ENCODE measurements at places on chromosomes 4 and X. TPM values are rescaled to one million over a fixed set of nuclear protein-coding genes. Genes with fewer than 3 reads are reported as not detected.

The CT55 gene
- total RNA-seq: not detected

The LINC00632 gene
- 0.07 TPM for total RNA-seq

The SHROOM2 gene
- total RNA-seq: not detected

The NEUROG2 gene
- 0.10 TPM for total RNA-seq

The USP17L17 gene
- total RNA-seq: not detected

The PDZD4 gene
- total RNA-seq: 1.2 TPM

The GYPE gene
- total RNA-seq: 0.29 TPM

The TCEAL5 gene
- total RNA-seq: not detected

DNA sequence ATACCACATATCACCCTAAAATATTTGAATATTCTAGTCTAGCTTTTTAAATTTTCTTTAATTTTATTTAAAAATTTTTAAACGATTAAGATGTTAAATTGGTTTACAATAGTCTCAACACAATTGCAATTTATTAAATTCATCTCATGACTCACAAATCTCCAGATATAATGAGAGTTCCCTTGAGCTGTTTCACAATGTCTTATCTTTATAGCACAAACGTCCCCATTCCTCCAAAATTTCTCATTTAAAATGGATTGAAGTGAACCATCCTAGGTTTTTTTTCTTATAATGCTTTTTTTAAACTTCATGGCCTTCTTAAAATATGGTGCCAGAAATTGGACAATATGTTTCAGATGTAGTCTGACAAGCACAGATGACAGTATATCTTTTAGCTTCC lies 204.4 kb downstream of the GABRB1 start:
- DNase-seq: no peak

- DNase-seq: no peak
Measured at GRCh38 chrX:63657821-63658220, 127.2 kb downstream of the ARHGEF9 start.

DNA sequence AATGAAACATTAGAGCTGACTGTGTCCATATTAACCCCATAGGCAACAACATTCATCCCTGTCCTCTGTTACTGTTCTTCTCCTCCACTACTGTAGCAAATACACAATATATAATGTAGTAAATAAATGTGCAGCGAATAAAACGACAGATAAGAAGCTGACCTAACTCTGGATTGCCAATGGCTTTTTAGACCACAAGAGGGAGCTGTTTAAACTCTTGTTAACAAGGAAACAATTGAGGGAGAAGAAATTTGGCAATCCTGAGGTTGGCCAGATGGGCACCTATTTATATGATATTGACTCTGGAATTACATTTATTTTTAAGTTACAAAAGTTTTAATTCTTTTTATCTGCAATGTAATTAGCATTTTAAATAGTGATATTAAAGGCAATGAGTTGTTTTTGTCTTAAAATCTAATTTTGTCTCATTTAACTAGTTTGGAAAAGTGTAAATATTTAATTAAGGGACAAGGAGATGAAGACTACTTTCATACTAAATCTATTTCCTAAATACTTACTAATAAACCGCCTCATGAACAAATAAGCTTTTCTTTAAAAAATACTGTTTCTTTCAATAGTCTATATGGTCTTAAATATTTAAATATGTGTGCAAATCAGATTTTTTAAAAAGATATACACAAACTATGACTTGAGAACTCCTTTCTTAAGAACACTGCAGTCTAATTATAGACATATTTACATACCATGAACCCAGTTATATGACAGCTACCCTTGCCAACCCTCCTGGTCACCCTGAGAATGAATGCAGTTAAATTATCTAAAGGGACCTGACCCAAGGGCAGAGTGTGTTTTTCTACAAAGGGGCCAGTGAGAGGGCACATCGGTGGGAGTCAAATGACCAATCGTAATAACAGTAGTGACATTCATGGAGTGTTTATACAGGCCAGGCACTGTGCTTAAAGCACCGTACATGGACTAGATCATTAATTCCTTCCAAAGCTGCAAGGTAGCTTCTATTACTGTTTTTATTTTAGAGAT lies 52.9 kb upstream of the HPF1 start:
- DNase-seq: no peak

DNA sequence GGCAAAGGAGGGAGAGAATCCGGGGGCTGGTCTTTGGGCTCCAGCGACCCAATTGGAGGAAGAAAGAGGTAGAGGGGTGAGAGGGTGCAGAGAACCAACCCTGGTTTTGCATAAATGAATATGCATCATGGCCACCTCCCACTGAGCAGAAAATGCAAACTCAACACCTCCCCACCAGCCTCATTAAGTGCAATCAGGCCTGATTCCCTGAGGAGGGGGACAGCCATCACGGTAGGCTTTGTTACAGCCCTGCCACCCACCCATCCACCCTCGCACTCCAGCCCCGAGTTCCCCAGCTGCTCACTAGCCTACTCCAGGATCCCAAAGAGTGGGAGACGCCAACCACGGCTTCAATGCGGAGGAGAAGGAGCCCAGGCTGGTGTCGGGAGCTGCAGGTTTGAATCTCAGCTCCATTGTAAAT lies 48.3 kb upstream of the MAN2B2 start:
- DNase-seq: no peak

DNA sequence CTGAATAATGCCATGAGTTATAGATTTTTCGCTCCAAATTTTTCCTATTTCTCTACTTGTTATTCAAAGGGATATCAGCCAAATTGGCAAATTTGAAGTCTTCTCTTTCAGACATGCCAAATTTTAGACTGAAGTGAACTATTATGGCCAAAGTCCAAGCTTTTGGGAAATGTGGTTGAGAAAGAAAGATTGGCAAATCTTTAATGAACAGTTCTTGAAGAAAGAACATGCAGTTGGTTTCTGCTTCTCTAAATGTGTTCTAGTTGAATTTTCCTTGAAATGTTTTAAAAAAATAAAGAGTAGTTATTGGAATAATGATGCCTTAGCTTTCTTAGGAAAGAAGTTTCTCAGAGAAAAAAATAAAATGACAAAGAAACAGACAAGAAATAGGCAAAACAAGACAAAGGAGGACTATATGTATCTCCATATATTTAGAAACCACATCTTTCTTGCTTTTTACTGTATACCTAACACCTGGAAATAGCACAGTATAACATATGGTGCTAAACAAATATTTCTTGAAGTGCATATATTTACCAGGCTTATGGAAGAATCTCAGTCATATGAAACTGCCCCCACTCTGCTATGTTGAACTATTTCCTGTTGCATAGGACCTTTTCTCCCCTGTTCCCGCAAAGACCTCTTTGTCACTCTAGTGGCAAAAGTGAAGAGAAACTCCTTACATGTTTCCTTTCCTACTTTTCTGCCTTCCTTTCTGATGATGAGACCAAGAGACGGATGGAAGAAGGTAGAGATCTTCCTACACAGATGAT lies 250.0 kb downstream of the ARHGAP24 start:
- DNase-seq: no peak

- no peak for DNase-seq
Measured at GRCh38 chr4:89298155-89298554, 9.4 kb downstream of the GPRIN3 start.

DNA sequence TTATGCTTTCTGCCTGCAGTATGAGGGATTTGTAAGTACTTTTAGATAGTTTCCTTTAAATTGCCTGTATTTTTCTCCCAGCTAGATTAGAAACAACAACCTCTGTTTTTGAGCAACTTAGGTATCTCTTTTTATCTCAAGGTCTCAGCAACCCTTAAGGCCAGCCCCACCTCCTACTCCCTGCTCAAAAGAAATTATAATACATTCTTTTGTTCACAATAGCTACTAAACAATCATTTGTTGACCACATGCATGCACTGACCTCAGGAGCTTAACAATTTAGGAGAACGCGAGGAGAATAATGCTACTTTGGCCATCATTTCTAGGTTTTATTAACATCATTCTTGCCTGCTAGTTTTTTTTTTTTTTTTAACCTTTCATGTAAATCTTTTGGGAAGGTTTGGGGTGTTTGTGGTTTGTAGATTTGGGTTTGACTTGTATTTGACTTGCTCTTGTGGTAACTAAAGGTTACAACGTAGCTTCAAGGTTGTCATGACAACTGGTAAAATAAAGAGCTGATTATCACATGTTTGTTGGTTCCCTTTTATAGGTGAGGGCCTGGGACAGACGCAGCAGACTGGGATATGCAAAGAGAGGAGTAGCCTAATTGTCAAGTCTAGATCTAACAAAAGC lies 145.4 kb upstream of the PLAC1 start:
- DNase-seq: no peak

DNA sequence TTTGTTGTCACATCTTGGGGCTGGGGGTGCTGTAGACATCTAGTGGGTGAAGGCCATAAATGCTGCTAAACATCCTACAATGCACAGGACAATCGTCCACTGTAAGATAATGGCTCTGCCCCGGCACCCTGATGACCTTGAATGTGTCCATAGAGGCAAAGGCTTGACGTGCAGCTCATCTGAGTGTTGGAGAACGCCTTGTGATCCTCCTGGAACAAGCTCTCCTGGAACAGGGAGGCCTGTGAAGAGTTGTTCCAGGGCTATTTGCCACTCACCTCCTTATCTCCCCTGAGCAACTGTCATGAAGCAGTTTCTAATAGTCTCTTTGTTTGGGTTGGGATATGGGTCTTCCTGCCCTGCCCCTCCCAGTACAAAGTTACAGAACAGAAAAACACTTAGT lies 15.2 kb upstream of the PCYT1B start:
- DNase-seq: no peak

DNA sequence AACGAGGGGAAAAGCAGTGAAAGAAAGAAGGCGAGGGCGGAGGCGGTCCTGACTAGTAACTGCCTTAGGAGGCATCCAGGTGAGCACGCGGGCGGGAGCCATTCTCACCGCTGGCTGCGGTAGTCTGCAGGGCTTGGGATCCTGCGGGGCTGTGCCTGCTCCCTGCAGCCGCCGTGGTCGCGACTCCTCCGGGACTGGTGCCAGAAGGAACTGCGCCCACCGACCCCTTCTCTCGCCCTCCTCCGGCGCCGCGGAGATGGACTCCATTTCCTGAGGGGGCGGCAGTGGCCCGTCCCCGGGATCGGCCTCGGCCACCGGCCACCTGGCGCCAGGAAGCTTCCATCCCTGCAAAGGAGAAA lies 543 bp downstream of the NFXL1 start:
- DNase-seq: peak; percentile 29

DNA sequence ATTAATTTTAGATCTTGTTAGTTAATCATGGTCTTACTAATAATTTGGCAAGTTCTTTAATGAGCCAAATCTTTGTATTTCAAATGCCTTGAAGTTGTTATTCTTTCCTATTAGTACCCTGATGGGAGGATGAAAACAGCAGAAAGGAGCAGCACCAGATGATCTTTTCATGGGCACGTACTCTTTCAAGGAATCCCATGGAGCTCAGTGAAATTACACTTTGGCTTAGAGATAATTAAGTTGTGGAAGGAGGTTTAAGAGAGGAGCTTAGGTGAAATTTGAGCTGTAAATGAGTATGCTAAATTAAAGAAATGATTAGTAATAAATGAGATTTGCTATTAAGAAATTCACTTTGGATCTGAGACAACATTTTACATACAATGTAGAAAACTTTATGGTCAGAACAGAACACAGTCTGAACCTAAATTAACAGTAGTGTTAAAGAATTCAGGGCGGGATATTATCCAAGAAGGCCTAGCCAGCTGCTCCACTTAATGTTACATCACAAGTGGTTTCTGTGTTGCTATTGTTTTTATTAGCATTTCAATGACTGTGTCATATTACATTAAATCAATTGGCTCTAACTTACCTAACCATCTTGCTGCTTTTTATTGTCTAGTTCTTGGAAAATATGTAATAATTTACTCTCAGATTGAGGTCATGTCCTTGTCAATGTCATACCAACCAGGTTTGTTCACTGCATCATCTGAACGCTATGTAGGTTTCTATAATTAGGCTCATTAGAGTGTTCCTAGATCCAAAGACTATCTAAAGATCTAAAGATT lies 3.9 kb downstream of the MTHFD2L start:
- DNase-seq: no peak

DNA sequence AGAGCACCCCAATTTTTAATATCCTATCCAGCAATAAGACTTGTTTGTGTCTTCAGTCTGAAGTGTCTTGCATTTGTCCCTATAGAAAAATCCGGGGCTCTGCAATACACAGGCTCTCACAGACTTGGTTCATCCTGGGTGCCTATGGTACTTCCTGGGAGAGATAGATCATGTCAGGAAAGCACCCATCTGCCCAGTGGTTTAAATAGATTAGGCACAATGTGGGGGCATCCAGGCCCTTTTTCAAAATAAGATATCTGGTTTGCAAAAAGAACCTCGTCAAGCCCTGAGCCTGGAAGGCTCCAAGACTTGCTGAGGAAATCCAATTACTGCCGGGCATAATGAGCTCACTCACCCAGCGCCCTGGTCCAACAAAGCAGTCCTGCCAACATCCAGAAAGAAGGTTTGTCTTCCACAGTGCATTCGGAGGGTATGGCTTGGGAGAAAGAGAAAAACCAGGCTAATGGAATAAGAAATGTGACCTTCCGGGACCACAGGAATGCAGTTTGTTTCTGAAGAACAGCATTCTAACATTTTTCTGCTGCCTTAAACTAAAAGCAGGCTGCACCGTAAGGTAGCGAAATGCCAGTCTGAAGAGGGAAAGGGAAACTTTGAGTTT lies 11.6 kb downstream of the JAKMIP1 start:
- no peak for DNase-seq

- DNase-seq: no peak
Measured at GRCh38 chr4:174036111-174036510, 247.4 kb downstream of the FBXO8 start.

GRCh38 chr4:139798456-139798855 lies 132.8 kb downstream of the MGST2 start:
- no peak for DNase-seq

- DNase-seq: no peak
Measured at GRCh38 chrX:82765811-82766210, 742.3 kb upstream of the POU3F4 start.

- no peak for DNase-seq
Measured at GRCh38 chr4:26753617-26754016, 107.0 kb upstream of the STIM2 start.

DNA sequence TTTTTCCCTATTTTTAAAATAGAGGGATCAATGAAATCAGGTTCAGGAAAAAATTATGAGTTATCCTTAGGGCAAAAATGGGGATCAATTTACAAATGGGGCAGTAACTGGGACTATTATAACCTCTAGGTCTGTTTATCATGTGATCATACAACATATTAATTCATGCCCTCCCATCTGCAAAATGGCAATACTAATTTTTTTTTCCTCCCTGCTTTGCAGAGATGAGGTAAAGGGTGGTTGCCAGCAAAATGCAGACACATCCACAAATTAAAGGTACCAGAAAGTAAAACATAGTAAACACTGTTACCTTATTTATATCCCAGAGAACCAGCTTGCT lies 467 bp downstream of the HSD17B11 start:
- DNase-seq: no peak

Measured in activated naive CD4-positive, alpha-beta T cell treated with anti-CD3 and anti-CD28 coated beads, Interleukin-2, amount 50 U/mL, for 72 hours (primary cell).